ENCODE measurements at places on chromosomes 11 and 22.

- no peak for DNase-seq
Measured at GRCh38 chr22:30074994-30075393, 5.3 kb upstream of the HORMAD2 start.

DNA sequence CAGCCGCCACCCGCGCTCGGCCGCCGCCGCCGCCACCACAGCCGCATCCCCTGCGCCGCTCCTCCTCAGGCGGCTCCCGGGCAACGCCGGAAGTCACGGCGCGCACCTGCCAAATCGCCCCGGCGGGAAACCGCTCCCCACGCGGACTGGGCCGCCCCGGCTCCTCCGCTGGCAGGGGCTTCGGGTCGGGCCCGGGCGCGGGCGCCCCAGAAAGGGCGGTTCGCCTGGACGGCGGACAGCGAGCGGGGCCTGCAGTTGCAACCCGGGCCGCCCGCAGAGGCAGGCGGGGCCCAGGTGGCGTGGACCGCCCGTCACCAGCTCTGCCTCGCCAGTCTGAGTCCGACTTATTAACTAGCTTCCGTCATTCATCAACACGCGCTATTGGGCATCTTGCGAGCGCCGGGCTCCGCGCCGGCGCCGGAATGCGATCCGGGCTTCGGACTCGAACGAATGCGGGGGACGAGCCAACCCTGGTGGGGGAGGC is at the start of gene HIRA:
TSS of gene HIRA (minus strand) at position 85 of the 484 bp plus-strand sequence. CDS start 257 bp downstream, outside the sequence.
- DNase-seq, result peak; percentile 57

DNA sequence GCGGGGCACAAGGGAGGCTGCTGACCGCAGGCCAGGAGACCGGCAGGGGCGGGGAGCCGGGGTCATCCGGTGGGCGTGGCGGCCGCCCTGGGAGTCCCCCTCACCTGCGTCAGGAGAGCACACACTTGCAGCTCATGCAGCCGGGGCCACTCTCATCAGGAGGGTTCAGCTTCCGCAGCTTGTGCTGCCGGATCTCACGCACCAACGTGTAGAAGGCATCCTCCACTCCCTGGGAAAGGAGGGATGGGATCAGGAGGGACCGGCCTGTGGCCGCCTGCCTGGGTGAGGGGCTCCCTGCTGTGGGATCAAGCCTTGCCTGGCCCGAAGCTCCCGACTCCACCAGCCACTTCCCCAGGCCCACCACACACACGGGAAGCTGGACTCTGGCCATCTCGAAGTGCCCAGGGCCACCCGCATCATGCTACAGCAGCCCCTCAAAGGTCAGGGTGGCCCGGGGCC is 2.8 kb downstream of the HRAS start:
- no peak for DNase-seq

DNA sequence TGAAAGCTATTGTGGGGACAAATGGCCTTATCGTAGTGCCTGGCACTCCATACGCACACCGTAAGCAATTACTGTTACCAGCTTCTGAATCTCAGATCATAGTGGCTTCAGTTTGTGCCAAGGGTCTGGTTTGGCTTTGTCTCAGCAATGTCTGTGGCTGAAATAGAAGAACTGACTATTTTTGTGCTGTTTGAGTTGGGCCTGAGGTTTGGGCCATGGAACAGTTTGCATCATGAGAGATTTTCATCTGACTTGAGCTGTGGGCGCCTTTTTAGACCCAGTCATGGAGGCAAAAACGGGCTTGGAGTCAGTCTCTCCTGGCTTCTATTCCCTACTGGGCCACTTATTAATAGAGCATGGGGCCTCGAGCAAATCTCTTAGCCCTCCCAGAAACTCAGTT is 121.1 kb upstream of the CRYBB3 start:
- no peak for DNase-seq

DNA sequence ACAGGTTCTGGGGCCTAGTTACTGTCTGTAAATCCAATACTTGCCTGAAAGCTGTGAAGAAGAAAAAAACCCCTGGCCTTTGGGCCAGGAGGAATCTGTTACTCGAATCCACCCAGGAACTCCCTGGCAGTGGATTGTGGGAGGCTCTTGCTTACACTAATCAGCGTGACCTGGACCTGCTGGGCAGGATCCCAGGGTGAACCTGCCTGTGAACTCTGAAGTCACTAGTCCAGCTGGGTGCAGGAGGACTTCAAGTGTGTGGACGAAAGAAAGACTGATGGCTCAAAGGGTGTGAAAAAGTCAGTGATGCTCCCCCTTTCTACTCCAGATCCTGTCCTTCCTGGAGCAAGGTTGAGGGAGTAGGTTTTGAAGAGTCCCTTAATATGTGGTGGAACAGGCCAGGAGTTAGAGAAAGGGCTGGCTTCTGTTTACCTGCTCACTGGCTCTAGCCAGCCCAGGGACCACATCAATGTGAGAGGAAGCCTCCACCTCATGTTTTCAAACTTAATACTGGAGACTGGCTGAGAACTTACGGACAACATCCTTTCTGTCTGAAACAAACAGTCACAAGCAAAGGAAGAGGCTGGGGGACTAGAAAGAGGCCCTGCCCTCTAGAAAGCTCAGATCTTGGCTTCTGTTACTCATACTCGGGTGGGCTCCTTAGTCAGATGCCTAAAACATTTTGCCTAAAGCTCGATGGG is 13.5 kb downstream of the PIK3IP1 start:
- no peak for DNase-seq

GRCh38 chr11:45152740-45153595 is 6.5 kb downstream of the PRDM11 start:
- DNase-seq, result no peak

DNA sequence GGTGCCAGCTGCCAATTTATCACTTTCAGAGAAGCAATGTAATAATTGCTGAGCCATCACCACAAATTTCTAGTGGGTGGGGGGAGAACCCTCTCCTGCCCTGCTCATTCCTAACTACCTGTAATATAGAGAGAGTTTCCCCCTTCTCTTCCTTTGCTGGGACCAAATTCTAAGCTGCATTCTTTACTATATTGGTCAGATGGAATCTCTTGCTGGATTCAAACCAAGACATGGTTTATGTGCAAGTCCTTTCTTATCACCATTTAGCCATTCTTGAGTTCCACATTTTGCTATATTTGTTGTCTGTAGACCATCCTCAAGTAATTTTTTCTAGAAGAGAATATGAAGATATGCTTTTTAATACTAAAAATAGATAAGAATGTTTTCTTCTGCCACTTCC is 452.1 kb downstream of the MN1 start:
- no peak for DNase-seq

- DNase-seq, result no peak
Measured at GRCh38 chr11:39668640-39669039, 1790.8 kb downstream of the LRRC4C start.

- DNase-seq, result no peak
Measured at GRCh38 chr11:110774138-110775014, 62.1 kb upstream of the ARHGAP20 start.

DNA sequence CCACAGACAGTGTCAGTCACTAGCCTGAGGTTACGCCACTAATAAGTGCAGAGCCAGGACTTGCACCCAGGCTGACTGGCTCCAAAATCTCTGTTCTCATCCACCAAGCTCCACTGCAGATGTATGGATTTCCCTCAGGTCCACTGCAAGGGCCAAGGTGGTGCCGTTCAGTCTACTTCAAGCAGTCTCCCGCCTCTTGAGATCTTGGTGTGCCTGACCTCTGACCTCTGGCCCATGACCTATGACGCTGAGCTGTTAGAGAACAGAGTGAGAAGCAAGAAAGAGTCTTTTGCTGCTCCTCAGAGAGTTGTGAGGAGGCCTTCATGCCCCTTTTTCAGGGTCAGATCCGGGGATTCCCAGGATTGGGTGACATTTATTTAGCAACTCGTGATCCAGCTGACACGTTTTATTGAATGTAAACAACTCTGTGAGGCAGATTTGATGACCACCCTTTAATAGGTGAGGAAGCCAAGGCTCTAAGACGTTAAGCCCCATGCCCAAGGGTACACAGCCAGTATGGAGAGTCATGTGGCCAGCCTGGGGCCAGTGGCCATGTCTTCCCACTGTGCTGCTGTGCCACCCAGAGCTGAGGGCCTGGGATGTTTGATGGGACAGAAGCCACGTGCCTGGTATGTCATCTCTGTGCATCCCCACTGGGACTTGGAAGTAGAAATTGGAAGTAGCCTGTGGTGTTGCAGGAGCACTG is 25.2 kb downstream of the DCPS start:
- no peak for DNase-seq

DNA sequence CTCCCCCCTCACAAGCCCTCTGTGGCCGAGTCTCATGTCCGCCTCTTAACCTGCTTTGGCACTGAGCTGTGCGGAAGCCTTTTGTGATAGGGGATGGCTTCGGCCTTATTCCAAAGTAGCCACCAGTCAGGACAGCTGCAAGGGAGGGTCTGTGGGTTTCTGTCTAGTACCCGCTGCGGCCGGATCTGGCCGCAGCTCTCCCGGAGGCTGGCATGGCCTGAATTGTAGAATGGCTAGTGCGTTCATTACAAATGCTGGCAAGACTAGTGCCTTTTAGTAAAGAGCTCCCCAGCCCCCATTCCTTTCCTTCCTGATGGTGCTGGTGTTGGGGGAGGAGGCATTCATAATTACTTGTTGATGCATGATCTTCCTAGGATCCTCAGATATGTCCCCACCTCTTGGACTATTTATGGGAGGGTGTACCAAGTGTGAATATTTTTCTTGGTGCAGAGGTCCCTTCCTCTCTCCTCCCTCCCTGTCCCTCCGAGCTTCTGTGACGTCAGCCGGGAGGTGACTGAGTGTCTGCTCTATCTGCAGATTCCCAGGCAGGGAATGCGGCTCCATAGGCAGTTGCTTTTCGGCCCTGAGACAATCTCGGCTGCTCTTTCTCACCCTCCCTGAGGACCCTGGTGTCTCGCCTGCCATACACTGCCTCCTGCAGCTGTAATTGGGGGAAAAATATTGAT is 108.7 kb upstream of the E2F8 start:
- no peak for DNase-seq

- no peak for DNase-seq
Measured at GRCh38 chr11:69419662-69420395, 61.6 kb upstream of the LINC01488 start.

DNA sequence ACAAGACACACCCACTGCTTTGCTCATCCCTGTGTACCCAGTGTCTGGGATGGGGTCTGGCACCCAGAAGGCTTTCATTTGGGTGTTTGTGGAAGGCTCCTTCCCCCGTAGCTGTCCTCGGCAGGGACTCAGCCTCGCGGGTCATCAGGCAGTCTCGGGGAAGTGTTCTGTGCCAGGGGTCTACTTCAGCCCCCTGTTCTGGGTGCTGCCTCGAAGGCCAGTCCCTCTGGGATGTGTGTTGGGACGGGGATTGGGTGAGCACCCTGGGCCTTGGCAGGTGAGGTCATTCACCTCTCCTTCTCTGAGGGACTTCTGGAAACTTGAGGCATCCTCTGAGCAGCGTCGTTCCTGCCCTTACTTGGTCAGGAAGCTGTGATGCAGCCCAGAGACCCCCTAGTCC is 65.5 kb downstream of the RPUSD4 start:
- no peak for DNase-seq

GRCh38 chr11:75583718-75584658 is 21.9 kb downstream of the SERPINH1 start:
- DNase-seq, result peak; percentile 30

- peak; percentile 27 for DNase-seq
Measured at GRCh38 chr11:64285885-64286800, 495 bp downstream of the GPR137 start.

GRCh38 chr11:126115816-126116331 is 53.2 kb upstream of the CDON start:
- peak; percentile 95 for DNase-seq

DNA sequence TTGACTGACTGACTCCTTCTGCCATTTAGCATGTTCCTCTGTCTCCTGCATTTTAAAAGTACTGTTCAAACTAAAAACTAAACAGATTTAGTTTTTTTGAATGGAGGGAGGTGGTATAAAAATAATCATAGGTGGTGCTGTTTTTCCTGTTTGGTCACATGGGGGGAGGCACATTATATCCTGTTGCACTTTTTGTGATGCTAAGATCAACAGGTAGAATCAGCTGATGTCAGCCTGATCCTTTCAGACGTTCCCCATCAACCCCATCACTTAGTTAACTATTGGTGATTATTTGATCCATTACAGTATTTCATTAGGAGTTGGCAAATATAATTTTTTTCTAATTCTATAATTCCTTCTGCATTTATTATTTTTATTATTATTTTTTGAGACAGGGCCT is 5.1 kb upstream of the OSBP2 start:
- DNase-seq, result no peak

DNA sequence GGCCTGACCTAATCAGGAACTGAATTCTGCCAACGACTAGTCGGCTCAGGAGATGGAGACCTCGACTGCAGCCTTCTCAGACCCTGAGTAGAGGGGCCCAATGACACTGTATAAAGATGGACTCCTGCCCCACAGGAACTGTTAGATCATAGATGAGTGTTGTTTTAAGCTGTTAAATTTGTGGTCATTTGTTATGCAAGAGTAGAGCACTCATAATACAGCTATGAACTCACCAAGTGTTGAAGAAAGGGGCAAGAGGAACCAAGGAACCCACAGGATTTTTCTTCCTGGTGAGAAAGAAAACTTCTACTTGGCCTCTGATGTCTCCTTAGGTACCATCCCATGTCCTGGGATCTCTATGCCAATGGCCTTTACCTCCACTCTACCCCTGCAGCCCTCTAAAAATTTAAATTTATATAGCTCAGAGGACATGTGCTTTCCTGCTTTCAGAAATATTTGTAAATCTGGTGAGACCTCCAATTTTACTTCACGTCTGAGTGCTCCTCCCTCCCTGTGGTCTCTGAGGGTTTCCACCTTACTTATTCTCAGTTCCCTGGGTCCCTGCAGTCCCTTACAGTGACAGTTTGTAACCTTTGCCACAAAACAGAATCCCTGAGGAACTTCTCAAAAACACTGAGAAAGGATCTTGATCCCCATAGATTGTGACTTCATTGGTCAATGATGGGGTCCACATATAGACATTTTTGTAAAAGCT is 256.3 kb upstream of the ARHGAP20 start:
- no peak for DNase-seq

- no peak for DNase-seq
Measured at GRCh38 chr22:47695176-47695575, 932.7 kb downstream of the TBC1D22A start.

Measured in NCI-H774 (cell line).